Activated CD4-positive, alpha-beta T cell treated with anti-CD3 and anti-CD28 coated beads, Interleukin-2, amount 10 ng/mL, durations not matched to agents 24 days and 14 days (primary cell): ENCODE measurements at places on chromosomes 3 and 15. TPM values are rescaled to one million over a fixed set of nuclear protein-coding genes. Genes with fewer than 3 reads are reported as not detected.

The GRM2 gene
- total RNA-seq: 0.24 and 0.86 TPM in 2 replicates

The DPPA2 gene
- total RNA-seq: not detected in 2 replicates

The HRH1 gene
- 0.42 and 0.52 TPM in 2 replicates for total RNA-seq

DNA sequence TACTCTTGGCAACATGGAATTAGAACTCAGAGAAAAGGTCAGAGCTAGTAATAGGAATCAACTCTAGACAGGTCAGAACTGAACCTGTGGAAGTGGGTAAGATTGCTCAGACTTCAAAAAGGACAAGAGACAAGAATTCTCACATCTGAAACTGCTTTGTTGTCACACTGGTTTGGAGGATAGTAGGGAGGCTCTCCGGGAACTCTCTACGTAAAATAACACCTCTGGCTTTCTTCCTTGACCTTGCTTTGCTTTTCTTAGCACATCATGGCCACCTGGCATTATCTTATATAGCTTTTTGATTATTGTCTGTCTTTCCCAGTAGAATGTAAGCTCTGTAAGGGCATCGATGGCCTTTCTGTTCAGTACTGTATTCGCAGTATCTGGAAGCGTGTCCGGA, 13.2 kb upstream of the NFKBIZ start:
- no peak for DNase-seq

DNA sequence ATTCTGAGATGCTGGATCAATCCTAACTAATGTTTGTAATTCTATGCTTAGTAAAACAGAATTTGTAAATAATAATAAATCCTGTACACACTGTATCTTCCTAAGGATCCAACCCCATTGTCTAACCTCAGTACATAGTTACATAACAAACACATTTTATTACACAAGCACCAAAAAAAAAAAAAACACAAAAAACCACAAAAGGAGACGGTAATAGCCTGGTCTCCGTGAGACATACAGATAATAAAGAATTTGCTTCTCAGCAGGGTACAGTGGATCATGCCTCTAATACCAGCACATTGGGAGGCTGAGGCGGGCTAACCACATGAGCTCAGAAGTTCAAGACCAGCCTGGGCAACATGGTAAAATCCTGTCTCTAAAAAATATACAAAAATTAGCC, 558.7 kb downstream of the MAGI1 start:
- no peak for DNase-seq

The SERINC4 gene
- total RNA-seq: 0.28 and 0.33 TPM in 2 replicates

The IGSF10 gene
- total RNA-seq: not detected in 2 replicates

DNA sequence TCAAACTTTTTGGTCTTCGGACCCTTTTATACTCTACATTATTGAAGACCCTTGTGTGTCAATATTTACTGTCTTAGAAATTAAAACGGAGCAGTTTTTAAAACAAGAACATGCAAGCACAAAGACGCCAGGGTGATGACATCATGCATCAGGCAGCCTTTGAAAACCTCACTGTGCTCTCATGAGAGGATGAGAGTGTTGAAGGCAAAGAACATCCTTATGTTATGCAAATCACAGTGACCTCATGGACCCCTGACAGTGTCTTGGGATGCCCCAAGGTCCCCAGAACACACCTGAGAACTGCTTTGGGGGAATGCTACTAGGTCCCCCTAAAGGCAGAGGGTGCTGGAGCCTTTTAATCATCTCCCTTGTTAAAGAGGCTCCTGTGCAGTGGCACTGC, 51.6 kb downstream of the CHDH start:
- DNase-seq: no peak

DNA sequence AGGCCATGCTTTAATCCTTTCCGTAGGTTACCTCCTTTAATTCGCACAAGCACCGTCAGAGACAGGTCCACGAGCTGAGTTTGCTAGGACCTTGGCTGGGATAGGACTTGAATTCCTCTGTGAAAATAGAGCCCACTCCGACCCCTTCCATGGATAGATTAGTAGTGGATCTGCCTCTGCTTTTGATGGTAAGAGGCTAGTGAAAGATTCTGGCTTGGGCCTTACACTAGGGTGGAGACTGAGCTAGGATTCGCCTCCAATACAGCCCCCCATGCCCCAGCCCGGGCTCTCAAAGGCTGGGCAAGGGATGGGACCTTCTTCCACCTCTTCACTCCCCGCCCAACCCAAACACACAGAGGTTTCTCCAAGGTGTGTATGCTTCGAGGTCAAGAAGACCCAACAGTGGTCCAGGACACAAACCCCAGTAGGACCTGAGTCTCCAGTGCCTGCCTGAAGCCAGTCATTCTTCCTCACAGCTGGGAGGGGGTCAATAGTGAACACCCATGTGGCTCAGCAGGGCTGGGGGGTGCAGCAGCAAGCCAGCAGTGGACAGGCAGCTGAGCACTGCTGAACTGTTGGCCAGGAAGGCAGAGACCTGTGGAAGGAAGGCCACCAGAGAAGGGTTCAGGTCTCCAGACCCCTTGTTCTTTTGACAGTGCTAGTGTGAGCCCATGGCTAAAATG, 75.7 kb downstream of the SPSB4 start:
- DNase-seq: no peak

The PRSS50 gene
- not detected in 2 replicates for total RNA-seq
